ENCODE measurements at places on chromosomes 1 and 21.

- DNase-seq, result peak; percentile 72
Measured at GRCh38 chr1:91830242-91831131, 55.5 kb downstream of the TGFBR3 start.

DNA sequence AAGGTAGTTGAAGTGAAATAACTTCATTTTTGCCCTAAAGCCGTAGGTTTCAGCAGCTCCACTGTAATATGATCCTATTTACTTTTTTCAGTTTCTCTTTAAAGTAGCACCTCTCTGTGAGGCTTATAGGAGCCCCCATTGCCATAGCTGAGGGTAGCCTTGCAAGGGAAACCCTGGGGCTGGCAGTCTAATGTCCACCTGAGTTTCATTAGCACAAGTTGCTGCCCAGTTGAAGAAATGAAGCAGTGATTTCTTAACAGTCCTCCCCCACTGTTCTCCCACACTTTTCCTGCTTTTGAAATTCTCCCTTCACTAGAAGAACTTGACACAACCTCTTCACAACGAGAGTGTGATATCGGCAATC lies 1.5 kb downstream of the HMCN1 start:
- DNase-seq, result no peak

- peak; percentile 49 for DNase-seq
Measured at GRCh38 chr1:206706806-206707366, 22.2 kb downstream of the MAPKAPK2 start.

GRCh38 chr21:39178421-39178820 lies 4.8 kb downstream of the PSMG1 start:
- no peak for DNase-seq

DNA sequence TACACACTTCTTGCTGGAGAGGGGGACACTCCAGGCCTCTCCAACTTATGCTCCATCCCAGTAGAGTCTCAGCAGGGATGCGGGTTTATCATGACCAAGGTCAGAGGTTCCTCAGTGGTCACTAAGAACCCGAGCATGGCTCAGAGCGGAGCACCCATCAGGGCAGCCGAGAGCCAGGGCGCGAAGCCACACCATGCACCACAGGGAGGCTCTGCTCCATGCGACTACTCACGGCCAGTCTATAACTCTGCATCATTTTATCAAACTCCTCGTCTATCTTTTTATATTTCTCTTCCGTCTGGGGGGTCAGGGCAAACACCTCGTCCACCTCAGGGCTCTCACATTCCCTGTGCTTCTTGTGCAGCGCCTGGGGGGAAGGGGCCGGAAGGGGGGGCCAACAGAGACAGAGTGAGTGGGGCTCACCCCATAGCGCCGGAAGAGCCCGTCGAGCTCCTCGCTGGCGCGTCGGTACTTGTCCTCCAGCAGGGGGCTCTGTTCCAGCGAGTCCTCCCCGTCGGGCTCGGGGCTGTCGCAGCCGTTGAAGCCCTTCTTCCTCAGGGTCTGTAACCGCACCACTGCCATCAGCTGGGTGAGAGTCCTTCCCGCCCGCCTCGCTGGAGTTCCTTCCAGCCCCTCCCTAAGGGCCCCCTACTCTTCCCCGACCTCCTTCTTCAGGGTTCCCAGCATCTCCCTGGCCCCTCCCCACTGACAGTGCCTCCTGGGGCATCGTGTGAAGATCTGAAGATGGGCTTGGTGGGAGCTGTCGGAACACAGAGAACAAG lies 20.0 kb downstream of the MEF2D start:
- peak; percentile 77 for DNase-seq

DNA sequence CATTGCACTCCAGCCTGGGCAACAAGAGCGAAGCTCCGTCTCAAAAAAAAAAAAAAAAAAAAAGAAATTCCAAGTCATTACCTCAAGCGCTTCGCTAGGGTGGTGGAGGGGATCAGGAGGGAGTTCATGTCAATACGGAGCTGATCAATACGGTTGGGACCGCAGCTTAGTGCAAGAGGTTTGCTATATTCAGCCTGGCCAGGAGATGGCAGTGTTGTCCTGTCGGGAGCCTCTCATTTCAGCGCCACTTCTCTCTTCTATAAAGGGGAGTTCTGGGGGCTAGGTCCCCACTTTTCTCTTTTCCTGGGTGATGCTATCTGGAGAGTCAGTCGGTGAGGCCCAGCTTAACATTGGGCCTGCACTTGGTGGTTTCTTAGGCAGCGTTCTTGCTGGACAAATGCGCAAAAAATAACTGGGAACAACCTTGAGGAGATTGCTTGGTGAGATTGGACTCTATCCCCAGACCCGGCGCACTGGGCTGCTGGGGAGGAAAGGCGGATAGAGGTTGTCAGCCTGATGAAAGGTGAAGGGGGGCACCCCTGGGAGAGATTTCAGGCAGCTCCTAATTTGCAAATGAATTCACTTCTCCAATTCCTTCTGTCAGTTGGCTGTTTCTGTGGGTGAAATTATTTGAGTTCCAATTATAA lies 40.4 kb downstream of the KIAA0040 start:
- DNase-seq, result peak; percentile 84

DNA sequence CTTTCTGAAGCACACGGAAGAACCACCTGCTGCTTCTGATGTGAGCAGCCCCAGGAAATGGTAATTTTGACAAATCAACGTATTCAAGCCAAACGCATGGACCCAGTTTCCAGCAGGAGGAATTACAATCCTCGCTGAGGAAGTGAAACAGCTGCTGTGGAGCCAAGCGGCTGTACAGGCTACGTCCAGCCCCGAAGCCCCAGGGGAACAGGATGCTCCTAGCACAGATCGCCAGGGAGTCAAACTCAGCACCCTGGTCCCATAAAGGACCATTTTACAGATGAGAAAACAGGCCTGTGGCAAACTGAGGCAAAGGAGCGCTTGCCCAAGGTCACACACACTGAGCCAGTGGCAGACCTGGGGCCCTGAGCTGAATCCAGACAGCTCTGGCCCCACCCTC lies 108.0 kb downstream of the PTPRU start:
- no peak for DNase-seq

DNA sequence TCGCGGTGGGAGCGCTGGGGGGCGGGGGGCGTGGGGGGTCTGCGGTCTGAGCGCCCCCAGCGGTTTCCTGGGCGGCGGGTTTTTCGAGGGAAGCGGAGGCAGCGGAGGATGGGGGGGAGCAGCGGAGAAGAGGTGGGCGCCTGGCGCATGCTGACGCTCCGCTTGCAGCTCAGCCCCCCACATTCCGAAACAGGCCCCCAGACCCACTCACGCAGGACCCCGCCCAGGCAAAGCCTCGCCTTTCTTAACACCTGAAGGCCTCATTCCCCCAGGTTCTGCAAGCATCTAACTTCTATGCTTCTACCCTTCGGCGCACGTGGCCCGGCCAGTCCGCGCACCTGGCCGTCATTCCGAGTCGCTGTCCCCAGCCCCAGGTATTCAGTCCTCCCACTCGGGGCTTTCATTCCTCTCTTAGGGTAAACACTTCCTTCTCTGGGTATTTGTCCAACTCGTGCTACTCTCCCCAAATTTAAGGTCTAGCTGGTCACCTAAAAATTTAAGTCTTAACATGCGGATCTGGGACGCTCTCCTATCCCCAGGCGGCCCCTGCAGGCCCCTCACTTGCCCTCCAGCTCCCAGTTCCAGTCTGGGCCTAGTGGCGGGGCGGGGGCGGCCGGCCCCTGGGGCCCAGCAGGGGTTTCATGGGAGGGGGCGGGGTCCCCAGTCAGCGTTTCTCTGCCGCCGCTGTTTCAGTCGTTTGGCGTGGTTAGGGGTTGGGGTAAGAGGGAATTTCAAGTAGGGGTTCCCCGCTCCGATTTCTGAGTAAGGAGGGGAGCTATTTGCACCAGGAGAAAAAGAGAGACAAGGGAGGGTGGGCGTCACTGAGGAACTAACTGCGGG lies 2.8 kb upstream of the ZBTB7B start:
- DNase-seq, result peak; percentile 71

All from sciatic nerve (tissue), 2 donors.